ENCODE measurements at places on chromosomes 1 and 21.

GRCh38 chr1:87393445-87394085, 64.9 kb downstream of the LMO4 start:
- DNase-seq: no peak

DNA sequence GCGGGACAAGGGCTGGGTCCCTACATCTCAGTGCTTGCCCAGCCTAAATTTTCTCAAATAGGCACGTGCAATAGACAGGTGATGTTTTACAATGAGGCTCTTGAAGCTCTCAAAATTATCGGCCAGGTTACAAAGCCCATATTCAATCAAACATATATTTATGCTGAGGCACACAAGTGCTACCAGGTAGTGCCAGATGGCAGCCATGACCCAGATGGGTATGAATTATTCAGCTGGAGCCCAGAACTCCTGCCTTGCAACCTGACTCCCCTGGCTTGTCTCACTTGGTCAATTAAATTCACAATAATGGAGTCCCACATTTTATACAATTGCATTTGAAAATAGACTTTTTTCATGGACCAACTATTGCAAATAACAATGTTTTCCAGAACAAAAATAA, 12.3 kb upstream of the ADAM30 start:
- DNase-seq: no peak

GRCh38 chr1:61873581-61873980, 131.3 kb downstream of the PATJ start:
- no peak for DNase-seq

GRCh38 chr1:38334930-38335592, 288.5 kb upstream of the POU3F1 start:
- DNase-seq: no peak

DNA sequence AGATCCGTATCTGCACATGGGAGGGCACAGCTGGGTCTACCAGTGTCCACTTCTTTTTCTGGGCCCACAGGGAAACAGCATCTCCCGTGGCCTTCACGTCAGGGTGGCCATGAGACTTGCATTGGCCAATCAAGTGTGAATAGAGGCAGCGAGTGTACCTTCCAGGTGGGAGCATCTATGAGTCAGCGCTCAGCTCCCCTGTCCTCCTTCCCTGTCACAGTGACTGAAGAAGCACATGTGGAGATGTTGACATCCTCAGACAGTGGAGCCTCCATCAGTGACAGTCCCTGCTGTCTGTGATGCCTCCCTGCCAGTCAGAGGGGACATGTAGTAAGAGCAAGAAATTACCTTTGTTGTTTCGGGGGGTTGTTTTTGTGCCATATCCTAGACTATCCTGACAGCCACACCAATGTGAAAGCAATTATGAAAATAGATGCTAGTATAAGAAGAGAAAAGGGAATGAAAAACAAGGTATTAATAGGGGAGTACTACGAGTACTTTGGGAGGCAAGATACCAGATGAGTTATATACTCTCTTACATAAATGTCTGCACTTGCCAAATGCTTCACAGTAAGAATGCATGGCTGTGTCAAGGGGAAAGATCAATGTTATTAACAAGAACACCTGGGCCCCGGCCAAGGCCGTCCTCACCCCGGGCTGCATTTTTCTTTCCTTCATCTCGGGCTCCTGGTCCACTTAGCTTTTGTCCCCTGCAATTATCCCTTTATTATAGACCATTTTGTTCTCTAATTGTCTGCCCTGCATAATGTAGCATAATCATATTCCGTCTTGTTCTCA, 86.0 kb downstream of the MATN1 start:
- no peak for DNase-seq

DNA sequence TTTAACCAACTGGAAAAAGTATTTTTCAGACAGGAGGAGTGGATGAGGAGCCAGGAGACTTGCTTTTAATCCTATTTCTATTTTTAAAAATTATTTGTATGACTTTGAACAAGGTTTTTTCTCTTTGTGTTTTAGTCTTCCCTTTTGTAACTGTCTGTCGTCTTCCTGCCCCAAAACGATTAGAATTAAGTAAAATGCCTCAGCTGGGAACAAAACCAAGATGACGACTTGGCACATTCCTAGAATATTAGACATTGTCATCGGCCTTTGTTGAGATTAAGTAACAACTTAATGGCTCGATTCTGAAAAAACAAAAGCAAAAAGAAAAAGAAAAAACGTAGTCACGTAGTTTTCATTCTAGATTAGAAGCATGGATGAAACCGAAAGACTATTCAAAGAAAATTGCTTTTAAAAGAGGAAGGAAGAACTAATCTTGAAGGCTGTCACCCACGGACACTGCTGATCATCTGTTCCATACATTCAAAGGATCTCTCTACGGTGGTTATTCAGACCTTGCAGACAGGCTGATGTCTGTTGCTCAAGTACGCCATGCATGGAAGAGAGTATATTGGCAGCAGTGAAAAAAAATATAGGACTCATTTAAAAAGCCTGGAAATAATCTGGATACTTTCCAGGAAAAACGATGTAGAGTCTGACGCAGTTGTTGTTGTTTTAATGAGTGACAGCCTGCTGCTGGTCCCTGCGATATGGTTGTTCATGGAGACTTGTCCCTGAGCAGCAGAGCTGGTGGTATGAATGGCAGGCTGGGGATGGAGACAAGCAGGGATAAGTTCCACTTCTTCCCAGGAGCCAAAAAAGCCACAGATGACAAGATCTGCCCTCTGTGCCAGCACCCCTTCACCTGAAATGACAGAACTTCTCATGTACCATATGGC, 16.8 kb downstream of the GNG4 start:
- DNase-seq: no peak

DNA sequence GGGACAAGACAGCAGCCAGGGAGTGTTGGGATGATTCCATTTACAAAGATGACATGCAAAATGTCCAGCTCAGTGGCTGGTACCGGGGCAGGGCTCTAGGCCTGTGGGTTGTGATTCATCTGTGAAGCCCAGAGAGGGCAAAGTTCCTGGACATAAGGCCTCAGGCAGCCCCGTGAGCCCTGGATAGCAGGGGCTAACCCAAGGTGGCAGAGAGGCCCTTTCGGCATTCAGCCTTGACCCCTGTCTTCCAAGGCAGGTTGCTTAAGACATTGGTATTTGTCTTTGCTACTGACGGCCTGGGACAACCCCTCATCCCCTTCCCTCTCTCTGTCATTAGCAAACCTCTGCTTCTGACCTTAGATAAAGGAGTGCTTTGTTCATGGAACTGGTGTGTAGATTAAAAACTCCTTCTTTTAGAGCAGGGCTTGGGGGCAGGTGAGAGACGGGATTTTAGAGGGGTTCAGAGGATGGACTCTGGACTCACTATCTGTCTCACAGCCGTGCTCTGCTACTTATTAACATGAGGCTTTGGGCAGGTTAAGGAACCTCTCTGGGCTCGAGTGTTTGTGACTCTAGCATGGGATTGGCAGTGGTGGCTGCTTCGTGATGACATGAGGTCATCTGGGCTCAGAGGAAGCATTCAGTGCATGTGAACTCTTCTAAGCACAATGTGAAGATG, 36.3 kb downstream of the TMEM51 start:
- DNase-seq: no peak

DNA sequence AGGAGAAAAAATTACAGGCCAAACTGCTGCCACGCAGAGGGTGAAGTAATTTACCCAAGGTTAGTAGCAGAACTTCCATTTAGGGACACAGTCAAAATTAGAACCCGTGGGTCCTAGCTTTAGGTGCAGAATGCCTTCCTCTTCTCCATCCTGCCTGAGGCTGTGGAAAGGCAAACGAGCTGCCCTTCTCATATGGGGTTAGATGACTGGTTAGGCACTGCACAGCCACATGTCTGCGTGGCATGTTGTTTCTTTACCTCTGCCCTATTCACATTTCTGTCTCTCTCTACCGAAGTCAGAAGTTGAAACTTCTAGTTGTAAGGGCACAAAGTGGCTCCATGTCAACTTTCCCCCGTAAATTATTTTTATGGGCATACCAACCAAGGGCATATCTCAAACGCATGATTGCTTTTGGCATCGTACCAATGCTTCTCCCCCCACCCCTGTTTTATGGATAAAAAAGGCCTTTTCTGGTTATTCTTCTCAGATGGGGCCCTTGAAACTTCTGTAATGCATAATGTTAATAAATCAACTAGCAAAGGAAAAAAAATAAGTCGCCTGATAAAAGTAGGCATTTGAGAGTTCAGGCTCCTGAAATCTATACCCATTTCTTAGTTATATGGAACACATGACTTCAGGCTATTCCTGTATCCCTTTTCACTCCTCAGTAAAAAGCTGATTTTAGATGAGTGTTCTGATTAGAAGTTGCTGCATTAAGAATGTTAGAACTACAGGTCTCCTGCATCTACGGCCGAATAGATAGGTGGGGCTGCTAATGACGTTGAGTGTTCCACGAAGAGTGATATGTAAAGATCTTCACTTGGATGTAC, 139.6 kb upstream of the NRIP1 start:
- DNase-seq: no peak

- no peak for DNase-seq
Measured at GRCh38 chr1:25990702-25991395, 7.0 kb downstream of the PAFAH2 start.

DNA sequence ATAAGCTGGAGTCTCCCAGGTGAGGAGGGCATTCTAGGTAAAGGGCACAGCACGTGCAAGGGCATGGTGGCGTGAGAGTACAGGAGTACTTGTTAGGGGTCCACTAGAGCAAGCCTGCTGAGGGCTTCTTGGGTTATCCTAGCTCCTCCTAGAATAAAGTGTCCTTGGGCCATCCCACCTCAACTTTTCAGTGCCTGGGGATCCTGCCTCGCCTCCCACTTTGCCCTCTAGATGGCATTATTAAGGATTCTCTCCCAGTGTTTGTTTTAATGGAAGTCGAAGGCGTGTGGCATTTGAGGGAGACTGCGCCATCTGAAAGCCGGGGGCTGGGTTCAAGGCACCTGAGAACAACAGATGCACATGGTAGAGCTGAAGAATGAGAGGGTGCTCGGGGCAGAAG, 74.5 kb upstream of the SELENON start:
- no peak for DNase-seq

- peak; percentile 89 for DNase-seq
Measured at GRCh38 chr1:91404151-91405012, at the start of gene HFM1. TSS of gene HFM1 (minus strand) at chr1:91404837. CDS start at chr1:91401082, 3,755 bp downstream.

DNA sequence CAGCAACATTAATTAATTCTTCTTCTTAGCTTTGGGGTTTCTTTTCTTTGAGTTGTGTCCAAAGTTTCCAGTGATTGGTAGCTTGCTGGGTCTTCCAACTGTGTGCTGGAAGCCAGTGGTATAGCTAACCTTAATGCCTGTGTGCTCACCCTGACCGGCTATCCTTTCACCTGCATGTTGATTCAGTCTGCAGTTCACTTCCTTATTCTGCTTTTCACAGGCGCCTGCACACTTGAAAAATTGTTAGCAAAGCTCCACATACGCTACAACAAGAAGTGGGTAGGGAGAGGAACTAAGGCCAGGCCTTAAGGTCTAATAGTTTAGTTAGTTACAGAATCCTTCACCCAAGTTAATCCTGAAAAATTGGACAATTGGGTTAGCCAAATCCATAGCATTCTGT, 35.7 kb downstream of the NCF2 start:
- no peak for DNase-seq

GRCh38 chr1:235417086-235417697, 50.0 kb downstream of the TBCE start:
- no peak for DNase-seq

DNA sequence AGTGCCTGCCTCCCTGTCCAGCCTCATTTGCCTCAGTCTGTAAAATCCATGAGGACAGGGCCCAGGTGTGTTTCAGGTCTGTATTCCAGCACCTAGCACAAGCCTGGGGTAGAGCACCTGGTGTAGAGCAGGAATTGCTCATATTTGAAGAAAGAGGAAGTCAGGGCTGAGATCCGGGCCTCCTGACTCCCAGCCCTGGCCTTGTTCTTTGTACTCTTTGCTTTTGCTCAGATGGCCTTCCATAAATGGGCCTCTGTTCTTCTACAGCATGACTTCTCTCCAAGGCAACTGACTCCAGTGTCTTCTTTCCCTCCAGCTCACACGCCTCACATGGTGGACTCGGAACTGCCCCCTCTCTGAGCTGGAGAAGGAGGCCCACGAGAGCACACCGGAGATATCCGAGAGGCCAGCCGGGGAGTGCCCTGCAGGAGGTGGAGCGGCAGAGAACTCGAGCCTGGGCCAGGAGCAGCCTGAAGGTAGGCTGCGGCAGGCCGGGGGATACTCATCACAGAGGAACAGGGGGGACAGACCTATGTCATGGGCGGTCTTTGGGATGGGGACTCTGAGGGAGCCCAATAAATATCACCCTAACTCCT, 19.7 kb downstream of the SLC5A9 start:
- DNase-seq: no peak

DNA sequence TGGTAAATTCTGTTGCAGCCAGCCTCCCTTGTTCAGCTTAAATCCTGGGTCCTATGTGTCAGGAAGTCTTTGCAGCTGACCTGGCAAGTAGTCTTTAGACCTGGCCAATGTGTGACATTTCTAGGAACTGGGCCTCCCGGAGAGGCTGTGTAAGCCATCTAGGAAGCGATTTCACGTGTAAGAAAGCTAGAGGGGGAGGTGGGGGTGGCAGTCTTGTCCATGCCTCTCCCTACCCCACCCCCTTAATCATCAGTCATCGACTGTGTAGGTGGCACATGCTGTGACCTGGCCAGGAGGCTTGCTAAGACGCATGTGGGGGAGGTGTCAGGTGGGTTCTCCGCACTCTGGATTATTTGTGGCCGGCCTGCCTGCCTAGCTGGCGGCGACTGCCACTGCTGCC, 8.4 kb downstream of the C1orf226 start:
- DNase-seq: no peak

DNA sequence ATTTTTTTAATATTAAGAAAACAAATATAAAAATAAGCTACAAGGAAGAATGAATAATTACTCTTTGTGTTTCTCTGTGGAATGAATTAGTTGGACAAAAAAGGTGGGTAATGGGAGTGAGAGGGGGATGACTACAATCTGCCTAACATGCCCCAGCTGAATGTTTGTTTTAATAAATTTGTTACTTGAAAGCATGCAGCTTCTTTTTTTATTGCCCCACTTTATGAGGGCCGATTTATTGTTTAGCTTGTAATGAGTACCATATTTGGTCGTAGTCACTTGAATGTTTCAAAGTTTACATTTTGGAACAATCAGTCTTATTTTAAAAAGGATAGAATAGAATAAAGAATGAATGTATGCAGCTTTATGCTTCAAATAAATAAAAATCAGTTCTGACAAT, 197.4 kb downstream of the LBR start:
- no peak for DNase-seq

GRCh38 chr1:119964673-119965363, 68.5 kb upstream of the ADAM30 start:
- no peak for DNase-seq

GRCh38 chr21:20527731-20528460, 470.3 kb upstream of the NCAM2 start:
- DNase-seq: no peak

DNA sequence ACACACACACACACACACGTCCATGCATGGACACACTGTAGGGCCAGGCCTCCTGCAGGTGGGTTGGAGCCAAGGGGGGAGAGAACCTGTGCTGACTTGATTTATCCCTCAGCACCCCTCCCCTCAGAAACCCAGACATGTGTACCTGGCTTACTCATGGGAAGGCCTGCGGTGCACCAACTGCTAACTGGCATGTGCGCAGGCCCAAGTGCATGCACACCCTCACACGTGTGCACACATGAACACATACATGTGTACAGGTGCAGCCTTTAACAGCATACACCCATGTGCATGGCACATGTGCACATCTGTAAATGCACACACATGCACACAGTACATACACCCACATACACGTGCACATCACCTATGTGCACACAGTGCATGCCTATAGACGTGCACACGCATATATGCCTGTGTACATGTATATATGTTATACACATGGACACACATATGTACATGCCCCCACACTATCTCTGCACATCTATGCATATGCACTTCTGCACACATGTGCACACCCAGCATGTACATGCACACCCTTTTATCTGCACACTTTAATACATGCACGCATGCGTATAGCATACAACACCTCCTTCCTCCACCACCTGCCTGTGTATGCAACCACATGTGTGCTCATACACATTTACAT, 67.5 kb downstream of the TRIM11 start:
- DNase-seq: no peak
